ENCODE measurements at places on chromosomes 13 and 19.

DNA sequence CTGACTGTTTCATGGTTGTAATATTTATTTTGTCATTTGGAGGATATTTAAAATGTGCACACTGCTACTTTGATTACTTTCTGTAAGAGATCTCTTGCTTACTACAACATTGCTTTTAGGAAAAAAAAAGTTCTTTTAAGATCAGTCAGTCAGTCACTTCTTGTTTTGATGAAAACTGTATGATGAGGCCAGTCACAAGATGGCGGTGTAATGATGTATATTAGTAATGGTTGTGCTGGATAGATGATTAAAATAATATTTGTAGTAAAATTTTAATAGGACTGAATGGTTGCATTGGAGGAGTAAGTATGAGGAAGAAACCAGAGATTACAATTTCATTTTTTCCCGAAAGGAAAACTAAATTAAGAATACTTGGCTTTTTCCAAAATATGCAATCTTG lies 2411.1 kb downstream of the PCDH9 start:
- no peak for DNase-seq

DNA sequence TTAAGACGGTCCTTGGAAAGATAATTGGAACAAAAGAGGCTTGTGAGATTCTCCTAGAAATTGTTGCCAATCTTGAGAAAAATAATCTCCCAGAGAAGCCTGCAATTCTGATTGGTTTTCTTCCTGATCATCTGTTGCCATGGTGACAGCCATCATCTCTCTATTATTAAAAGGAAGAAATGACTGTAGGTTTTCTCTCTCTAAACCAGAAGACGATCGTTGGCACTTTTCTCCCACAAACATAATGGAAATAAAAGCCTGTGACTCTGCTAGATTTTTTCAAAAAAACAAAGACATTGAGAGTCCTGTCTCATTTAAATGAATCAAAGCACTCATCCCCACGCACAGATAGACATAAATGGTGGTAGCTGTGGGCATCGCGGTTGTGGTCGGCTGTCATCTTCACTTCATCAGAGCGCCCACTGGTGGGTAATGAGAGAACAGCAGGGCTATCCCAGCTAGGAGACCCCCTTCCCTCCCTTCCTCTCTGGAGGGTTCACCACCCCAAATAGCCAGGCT lies 21.7 kb upstream of the CALM3 start:
- DNase-seq, result no peak

DNA sequence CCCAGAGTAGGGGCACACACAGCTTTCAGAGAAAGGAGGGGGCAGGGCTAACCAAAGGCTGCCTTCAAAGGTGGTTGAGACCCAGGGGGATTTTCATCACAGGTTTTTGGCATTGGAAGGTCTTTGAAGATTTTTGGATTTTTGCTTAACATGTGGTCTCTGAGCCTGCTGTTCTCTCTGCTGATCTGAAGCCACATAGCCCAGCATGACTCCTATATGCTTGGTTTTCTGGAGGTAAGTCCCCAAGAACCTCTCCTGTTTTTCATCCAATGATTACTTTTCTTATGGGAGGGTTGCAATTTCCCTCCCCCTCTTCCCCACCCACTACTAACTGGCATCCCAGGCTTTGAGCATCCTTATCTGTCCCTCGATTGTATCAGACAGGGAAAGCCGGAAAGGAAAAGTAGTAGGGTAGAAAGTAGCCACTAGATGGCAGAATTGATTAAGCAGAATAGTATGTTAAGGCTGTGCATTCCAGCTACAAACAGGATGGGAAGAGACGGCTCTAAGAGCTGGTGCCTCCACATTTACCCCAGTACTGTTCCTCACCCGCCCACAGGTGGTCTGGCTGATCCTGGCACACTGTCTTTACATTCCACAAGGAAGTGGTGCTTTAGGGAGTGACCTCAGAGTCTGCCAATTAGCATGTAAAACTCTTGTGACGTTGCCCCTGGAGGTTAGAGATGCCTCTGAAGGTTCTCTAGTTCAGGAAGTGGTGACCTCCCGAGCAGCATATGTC lies 218.9 kb upstream of the EDNRB start:
- DNase-seq, result peak; percentile 1

DNA sequence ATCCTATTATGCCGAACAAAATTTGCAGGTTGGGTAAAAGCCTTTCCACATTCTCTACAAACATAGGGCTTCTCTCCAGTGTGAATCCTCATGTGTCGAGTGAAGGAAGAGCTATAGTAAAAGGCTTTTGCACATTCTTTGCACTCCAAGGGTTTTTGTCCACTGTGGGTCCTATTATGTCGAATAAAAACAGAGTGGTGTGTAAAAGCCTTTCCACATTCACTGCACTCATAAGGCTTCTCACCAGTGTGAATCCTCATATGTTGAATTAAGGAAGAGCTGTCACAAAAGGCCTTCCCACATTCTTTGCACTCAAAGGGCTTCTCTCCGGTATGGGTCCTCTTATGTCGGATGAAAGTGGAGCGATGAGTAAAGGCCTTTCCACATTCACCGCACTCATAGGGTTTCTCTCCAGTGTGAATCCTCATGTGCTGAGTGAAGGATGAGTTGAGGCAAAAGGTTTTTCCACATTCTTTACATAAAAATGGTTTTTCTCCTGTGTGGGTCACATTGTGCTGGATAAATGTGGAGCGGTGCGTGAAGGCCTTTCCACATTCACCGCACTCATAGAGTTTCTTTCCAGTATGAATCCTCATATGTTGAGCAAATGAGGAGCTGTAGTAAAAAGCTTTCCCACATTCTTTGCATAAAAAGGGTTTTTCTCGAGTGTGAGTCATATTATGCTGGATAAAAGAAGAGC lies 13.6 kb downstream of the ZNF599 start:
- no peak for DNase-seq

DNA sequence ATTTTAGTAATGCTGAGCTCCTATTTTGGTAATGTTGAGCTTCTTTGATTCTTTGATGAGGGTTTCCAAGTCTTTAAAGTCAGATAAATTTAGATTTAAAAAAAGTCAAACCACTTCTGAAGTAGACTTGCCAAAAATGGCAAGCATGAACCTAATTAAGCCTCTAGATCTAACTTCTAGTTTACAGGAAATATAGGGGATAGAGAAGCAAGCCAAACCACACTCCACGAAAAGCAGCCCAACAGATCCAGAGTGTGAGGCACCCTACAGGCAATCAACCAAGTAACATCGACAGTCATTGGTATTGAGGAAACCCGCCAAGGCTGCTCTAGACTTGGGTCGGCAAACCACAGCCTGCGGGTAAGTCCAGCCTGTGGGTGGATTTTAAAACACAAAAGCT lies 3.7 kb downstream of the GGACT start:
- DNase-seq, result no peak

GRCh38 chr13:113959198-113959597 lies 14.7 kb downstream of the C13orf46 start:
- DNase-seq, result no peak

GRCh38 chr19:46736531-46737297 lies 9.1 kb upstream of the FKRP start:
- no peak for DNase-seq

GRCh38 chr19:51783372-51783771 lies 11.6 kb upstream of the FPR3 start:
- DNase-seq, result no peak

DNA sequence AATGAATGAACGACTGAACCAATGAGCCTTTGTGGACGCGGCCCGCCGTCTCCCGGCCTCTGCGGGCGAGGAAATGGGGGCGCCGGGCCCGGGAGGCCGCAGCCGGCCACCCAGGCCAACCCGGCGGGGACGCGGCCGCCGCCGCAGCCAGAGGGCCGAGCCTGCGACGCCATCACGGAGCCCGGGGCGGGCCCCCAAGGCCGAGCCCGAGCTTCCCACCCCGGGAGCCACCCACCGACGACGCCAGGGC lies 216 bp downstream of the SUGP2 start:
- no peak for DNase-seq

- DNase-seq, result no peak
Observed at GRCh38 chr13:44117351-44117750, 237.6 kb downstream of the LACC1 start.

- no peak for DNase-seq
Observed at GRCh38 chr13:28741084-28741491, 22.3 kb upstream of the SLC46A3 start.

DNA sequence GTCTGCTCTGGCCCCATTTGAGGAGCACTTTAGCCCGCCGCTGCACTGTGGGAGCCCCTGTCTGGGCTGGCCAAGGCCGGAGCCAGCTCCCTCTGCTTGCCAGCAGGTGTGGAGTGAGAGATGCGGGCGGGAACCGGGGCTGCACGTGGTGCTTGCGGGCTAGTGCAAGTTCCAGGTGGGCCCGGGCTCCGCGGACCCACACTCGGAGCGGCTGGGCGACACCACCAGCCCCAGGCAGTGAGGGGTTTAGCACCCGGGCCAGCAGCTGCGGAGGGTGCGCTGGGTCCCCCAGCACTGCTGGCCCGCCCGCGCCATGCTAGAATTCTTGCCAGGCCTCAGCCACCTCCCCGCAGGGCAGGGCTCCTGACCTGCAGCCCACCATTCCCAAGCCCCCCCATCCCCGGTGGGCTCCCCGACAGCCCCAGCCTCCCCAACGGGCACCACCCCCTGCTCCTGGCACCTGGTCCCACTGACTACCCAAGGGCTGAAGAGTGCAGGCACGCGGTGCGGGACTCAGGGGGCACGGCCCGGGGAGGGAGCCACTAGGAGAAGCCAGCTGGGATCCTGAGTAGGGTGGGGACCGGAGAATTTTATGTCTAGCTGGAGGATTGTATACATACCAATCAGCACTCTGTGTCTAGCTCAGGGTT lies 19.1 kb downstream of the COMMD6 start:
- no peak for DNase-seq

GRCh38 chr13:101747039-101747438 lies 294.6 kb downstream of the ITGBL1 start:
- DNase-seq, result no peak

DNA sequence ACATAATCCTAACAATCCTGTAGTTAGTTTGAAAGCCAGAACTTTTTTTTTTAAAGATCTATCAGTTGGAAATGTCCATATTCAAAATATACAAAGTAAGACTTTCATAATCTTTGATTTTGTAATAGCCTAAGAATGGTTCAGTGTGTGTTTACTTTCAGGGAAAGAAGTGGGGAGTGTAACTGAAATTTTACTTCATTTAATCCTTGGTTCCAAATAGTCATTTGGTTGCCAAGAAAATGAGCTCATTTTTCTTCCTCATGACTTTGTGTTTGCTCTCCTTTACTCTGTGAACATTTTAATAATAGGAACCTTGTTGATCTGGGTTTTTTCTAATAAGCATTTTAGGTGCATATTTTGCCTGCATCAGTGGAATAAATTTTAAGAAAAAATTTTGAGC lies 278.8 kb downstream of the SLITRK6 start:
- no peak for DNase-seq

DNA sequence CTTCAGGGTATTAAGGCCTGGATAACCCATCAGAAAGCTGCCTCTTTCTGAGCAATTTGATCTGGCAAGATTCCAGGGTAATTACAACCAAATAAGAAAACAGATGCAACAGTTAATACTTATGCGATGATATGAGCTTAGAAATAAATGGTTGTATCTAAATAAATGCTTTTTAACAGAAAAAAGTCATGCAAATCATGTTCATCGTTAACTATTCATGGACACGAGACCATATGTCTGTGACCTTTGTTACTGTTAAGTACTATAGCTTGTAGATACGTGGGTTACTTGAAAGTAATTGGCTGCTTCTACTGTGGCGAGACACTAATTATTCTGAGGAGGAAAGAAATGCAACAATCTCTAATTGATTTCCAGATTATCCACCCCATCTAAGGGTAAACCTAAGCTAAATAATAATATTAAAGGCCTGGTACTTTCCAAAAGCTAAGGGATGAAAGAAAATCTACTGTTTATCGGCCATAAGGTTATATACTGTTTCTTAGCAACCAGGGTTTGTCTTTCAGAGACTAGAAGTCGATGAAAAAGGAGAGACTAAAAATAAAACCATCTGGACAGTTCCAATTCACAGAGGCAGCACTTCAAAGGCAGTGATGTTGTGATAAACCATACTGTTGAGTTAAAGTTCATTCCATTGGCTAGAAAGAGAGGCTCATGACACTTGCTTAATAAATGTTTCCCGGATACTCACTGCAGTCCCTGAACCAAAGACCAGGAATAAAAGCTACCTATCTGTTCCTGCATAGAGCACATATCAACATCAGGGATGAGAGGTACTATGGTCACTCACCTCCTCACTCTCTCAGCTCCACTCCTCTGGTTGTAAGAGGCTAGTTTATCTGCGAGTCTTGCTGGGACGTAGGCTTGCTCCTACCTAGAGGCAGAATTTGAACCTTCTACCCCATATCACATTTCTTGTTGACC lies 1.5 kb downstream of the EPSTI1 start:
- DNase-seq, result no peak

Measured in stimulated activated CD4-positive, alpha-beta T cell treated with anti-CD3 and anti-CD28 coated beads, TNF-alpha, amount 100 ng/mL, for 4 hours (primary cell).